ENCODE measurements at places on chromosomes 12 and 14.

- no peak for DNase-seq
These were observed 2.5 kb downstream of the SLC7A7 start for GRCh38 chr14:22812744-22813143.

- DNase-seq: peak; percentile 32
These were observed 36.4 kb upstream of the STON2 start for GRCh38 chr14:81436296-81437138.

DNA sequence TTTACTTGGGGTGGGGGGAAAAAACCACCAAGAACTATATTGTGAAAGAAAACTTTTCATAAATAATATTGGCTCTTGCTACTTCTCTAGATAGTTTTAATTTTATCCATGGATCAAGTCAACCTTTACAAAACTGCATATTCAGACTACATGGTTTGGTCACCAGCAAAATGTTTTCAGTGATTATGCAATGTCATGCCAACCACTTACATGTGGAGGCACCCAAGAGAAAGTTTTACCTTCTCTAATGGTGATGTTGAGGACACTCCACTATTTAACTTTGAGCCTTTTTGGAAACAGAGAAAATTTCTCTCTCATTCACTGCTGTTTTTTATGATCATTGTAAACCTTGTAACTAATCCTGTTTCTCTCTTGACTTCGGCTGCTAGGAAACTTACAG is 21.6 kb downstream of the PLCZ1 start:
- no peak for DNase-seq

GRCh38 chr12:26034371-26035142 is 76.1 kb downstream of the RASSF8 start:
- no peak for DNase-seq

DNA sequence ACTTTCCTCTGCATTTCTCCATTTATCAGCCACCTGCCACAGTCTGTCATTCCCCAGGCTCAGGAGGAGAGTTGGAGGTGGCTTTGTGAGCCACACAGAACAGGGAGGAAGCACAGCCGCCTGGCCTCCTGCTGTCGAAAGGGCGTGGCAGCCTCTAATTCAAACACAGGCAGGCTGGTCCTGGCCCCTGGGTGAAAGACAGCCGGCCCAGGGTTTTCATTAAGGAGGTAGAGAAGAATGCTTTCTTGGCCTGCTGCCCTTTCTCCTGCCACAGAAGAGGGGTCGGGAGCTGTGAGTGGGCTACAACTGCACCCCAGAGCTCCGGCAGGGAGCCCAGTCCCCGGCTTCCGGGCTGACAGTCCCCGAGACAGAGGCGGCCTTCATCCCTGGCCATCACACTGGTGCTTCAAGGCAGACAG is 108.6 kb upstream of the FZD10 start:
- DNase-seq: peak; percentile 45

DNA sequence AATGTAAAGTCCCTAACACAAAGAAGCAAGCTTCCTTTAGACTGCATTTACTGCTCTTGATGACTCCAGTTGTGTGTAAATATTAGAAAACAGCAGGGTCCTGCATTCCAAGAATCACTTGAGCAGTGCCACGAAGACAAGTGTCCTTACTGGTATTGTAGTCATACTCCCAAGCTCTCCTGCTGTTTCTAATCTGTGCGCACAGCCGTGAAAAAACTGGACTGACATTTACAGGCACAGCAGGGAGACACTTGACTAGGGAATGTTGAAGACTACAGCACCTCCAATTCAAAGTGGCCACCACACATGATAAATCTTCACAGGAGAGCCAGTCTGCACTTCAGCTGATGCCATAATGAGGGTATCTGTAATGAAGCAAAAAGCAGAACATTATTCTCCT is 91.4 kb downstream of the VRK1 start:
- peak; percentile 66 for DNase-seq

DNA sequence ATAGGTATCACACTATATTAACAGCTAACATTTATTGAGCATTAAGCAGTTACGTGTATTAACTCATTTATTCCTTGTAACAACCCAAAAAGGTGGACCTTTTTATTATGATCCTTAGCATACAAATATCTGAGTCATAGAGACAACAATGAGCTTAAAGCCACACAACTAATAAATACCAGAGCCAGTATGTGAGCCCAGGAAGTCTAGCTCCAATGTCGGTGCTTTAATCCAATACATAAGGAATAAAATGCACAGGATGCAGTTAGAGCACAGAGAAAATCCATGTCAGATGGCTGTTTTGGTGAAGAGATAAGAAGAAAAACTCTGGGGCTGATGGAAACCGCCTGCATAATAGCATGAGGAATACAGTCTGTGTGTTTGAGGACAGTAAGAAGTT is 888.6 kb downstream of the TMTC2 start:
- no peak for DNase-seq

- no peak for DNase-seq
These were observed 159.2 kb upstream of the LRIG3 start for GRCh38 chr12:59079472-59079871.

DNA sequence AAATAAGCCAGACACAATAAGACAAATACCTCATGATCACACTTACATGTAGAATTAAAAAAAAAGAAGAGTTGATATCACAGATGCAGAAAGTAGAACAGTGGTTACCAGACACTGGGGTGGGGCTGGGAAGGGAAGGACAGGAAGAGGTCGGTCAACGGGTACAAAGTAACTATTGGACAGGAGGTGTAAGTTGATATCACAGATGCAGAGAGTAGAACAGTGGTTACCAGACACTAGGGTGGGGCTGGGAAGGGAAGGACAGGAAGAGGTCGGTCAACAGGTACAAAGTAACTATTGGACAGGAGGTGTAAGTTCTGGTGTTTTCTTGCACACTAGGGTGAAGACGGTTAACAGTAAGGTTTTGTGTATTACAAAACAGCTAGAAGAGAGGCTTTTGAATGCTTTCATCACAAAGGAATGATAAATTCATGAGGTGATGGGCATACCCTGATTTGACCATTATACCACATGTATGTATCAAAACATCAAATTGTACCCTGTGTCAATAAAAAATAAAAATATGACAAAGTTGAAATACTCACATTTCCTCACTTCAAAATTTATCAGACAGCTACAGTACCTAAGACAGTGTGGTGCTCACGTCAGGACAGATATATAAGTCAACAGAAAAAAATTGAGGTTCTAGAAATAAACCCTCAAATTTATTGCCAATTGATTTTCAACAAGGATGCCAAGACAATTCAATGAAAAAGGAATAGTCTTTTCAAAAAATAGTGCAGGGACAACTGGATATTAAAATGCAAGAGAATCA is 32.8 kb downstream of the GALC start:
- no peak for DNase-seq

GRCh38 chr12:109815757-109816617 is 17.2 kb downstream of the TRPV4 start:
- no peak for DNase-seq

All from NCI-H1417 treated with DMSO at 0.1 percent for 48 hours (cell line).